ENCODE measurements at places on chromosomes 3 and 15.

- no peak for DNase-seq
Measured at GRCh38 chr3:126435456-126436315, 40.0 kb downstream of the ZXDC start.

DNA sequence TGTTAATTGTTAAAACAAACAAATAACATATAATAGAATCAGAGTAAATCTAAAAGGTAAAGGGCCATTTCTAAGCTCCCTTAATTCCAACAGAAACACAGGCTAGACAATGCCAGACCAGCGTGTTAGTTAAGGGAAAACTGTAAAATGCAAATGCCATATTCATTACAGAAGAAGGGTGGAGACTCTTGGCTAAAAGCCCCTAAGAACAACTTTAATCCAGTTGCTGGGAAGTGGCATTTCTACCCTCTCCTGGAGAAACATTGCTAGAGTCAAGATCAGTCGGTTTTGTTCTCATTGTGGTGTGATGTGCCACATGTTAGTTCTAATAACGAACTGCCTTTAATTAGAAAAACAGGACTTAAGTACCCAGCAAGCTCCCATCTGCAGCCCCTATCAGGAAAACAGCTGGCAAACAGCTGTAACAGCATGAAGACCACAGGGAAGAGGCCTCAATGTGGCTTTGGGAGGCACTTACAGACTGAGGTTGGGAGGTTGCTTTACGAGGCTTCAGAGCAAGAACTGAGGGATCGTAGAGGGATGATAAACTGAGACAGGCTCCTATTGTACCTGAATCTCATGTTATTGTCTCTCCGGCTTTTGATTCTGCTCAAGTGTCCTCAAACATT lies 1134.8 kb downstream of the ROBO1 start:
- DNase-seq, result no peak

GRCh38 chr15:39767921-39768320 lies 14.7 kb downstream of the FSIP1 start:
- no peak for DNase-seq

GRCh38 chr3:174315225-174315624 lies 543.9 kb upstream of the NAALADL2 start:
- no peak for DNase-seq

DNA sequence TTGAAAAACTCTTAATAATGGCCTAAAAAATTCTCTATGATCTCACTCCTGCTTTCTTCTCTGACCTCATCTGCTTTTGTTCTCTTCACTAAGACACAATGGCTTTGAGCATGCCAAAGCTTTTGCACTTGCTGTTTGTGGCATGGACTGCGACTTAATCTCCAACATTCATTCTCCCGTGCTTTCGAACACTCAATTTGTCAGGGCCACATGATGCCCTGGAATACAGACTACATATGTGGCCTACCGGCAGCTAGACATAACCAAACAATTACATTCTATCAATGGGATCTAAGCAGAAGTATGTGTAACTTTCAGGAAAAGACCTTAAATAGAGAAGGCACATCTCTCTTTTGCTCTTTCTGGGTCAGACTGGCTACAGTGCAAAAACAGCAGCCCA lies 506.5 kb downstream of the MAGI1 start:
- DNase-seq, result no peak

DNA sequence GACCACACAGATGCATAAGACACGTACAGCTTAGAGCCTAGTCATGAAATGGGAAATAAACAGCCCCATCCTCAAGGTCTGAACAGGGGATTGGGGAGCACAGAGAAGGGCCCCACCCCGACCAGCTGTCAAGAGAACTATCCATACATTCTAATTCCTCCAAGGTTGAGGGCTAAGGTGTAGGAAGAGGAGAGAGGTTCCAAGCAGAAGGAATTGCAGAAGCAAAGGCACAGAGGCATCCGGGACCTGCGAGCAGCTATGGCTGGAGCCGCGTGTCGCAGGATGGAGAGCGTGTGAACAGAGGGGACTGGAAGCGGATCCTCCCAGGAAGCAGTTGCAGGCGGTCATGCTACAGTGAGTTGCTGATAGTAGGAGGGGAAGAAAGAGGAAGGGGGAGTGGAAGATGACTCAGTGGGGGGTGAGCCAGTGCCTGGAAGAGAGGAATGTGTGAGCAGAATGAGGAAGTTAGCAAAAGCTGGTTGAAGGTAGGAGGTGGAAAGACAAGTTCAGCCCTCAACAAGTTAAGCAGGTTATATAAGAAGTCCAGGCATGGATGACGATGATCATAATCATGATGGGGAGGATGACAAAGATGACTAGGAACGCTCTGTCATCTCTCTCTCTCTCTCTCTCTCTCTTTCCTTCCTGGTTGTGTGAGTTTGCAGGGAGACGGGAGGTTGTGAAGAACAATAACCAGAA lies 89.7 kb downstream of the LIPC start:
- DNase-seq, result no peak

- DNase-seq, result no peak
Measured at GRCh38 chr15:77243135-77243534, 172.2 kb upstream of the TSPAN3 start.

GRCh38 chr3:73813291-73813690 lies 188.6 kb upstream of the PDZRN3 start:
- DNase-seq, result no peak

DNA sequence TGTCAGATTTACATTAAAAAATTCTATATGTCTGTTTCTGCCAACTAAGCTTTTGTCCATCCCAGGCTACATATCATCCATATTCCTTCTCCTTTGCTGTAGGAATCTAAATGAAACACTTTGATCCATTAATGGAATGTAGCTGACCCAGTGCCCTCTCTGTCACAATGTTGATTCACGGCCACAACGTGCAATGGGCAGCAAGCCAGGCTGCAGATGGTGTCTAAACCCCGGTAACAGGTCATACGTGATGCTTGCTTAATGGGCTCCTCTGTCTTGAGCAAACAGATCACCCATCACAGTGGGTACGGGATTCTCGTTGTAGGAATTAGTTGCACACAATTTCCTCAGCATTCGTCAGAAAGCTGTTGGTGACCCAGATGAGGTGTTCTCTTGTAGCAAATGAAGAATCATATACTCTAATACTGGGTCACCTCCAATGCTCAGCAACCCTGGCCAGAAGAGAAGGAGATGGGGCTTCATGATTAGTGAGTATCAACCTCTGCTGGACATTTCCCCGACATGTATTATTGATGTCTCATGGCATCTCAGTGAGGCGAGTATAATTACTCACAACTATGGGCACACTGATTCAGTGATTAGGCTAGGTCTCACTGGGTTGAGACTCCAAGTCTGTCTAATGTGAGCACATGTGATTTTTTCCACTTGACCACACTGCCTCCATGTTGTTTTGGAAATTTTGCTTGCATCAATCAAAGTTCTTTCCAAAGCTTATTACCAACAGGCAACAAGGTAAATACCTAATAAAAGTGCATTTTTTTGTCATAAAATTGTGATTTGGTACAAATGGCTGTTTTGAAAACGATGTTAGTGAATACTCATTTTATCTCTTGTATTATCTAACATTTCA lies 12.9 kb upstream of the DCBLD2 start:
- DNase-seq, result no peak

DNA sequence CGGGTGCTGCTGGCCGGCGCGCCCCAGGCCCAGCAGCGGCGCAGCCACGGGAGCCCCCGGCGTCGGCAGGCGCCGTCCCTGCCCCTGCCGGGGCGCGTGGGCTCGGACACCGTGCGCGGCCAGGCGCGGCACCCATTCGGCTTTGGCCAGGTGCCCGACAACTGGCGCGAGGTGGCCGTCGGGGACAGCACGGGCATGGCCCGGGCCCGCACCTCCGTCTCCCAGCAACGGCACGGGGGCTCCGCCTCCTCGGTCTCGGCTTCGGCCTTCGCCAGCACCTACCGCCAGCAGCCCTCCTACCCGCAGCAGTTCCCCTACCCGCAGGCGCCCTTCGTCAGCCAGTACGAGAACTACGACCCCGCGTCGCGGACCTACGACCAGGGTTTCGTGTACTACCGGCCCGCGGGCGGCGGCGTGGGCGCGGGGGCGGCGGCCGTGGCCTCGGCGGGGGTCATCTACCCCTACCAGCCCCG lies 777 bp downstream of the LOXL1 start:
- DNase-seq, result peak; percentile 21

GRCh38 chr3:158912188-158912587 lies 110.3 kb downstream of the MFSD1 start:
- no peak for DNase-seq

- no peak for DNase-seq
Measured at GRCh38 chr15:39497759-39498565, 82.9 kb upstream of the THBS1 start.

DNA sequence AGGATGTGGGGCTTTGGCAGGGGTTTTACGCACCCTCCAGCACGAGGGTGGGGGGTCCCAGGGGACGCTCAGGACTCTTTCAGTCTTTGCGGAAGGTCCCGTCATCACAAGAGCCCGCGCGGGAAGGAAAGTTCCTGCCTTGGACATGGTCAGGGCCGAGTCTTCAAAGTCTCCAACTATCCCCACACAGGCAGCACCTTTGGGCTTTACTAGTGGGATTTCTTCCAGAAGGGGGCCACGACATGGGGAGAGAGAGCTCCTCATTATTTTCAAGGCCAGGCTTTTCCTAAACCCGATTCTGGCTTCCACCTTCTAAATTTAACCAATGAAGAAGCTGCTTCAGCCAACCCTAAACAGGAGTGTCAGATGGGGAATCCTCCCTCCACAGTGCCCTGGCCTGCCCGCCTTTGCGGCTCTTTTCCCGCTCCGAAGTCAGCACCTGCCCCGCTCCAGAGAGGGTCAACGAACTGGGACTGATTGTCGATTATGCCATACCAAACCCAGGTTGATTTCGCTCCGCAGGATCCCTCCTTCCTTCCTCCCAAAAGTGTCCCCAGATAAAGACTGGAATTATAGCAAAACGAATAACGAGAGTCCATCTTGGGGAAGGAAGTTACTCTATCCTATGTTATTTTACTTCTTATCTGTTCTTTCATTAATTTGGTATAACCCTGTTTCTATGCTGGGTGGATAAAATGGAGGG lies 11.0 kb downstream of the SHOX2 start:
- no peak for DNase-seq

GRCh38 chr3:122745369-122746021 lies 48.1 kb downstream of the HSPBAP1 start:
- no peak for DNase-seq

DNA sequence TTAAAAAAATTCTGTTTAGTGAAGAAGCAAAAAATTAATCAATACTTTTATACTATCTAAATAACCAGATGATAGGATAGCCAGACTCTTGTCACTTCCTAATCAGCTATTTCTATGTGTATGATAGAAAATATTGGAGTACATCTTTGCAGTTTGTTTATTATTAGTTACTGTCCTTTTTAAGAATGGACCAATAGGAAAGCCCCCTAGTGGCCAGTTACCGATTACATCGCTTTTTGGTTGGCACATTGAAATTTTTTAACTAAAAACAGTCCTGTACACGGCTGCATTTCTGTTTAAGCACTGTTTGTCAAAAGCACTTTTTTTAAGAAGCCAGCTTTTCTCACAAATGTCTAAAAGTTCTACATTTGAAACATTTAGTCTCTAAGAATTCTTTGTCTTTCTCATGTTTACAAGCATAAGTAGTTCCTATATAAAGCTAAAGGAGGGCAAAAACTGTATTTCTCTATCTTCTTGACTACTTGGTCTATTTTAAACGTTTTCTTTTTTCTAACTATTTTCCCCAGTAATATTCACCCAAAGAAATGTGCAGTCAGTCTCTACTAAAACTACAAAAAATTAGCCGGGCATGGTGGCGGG lies 253.2 kb upstream of the LRTM1 start:
- DNase-seq, result no peak

DNA sequence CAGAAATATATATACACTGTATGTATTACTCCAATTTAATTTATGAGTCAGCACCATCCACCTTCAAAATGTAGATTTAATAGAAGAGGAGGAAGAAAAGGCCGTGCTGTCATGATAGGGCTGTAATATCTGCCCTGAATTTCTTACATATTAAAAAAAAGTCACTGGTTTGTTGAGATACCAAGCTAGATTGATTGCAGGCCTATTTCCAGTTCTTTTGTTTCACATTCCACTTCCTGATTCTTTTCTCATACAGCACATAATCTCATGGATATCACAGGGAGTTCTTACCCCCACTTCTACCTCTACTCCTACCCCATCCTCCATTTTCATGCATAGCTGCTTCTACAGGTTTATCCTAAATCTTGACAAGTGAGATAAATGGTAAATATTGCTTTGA lies 290.3 kb downstream of the ZBTB20 start:
- DNase-seq, result no peak

GRCh38 chr15:101258238-101259144 lies 6.6 kb upstream of the CHSY1 start:
- DNase-seq, result peak; percentile 46

GRCh38 chr15:85702321-85703101 lies 92.2 kb downstream of the KLHL25 start:
- no peak for DNase-seq

GRCh38 chr3:60402931-60403330 lies 848.3 kb downstream of the FHIT start:
- no peak for DNase-seq

DNA sequence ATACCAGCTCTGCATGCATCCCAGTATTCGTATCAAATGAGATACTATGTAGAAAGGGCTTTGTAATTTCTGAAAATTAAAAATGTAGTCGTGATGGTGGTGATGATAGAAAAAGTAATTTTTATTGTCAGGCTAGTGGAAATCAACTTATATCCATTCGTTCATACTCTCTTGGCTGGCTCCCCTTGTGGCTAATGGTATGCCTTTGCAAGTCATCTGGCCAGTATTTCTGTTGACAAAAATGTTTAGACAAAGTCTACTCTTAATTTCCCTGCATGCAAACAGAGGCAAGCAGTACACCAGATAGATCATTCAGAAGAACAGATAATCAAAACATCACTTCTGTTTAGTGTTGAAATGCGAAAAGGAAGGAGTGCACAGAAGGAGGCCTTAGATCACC lies 49.6 kb upstream of the DUT start:
- DNase-seq, result no peak

- DNase-seq, result no peak
Measured at GRCh38 chr3:24529210-24529609, 34.6 kb upstream of the THRB start.

- no peak for DNase-seq
Measured at GRCh38 chr3:38383156-38383875, 36.7 kb downstream of the XYLB start.

Data from stimulated activated CD4-positive, alpha-beta T cell treated with anti-CD3 and anti-CD28 coated beads, Interleukin-2, amount 100 ng/mL, for 4 hours (primary cell).